ENCODE measurements at places on chromosomes 11 and 22.

DNA sequence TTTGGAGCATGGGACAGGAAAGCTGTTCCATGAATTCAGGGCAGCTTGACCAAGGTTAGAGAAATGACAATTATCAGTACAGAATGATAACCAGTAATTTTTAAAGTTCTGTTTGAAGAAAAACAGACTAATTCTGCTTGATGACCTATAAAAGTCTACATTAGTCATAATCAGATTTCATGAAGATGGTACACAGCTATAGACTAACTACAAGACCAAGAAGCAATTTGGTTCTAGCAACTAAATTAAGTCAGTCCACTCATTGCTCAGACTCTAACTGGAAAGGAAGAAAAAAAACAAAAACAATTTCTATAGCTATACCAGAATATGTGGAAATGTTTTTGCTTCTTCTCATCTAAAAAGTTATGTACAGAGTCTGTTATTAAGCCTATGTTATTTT, 24.9 kb downstream of the MRTFA start:
- no peak overlapping the region for H3K4me3 ChIP-seq
- no peak overlapping the region for H3K27ac ChIP-seq

GRCh38 chr11:85912414-85912813, 57.2 kb downstream of the CCDC83 start:
- H3K27me3 ChIP-seq, result no peaks in the 10 kb centered on the region
- H3K36me3 ChIP-seq, result no peaks in the 10 kb centered on the region
- no peaks in the 10 kb centered on the region for H3K4me1 ChIP-seq
- H3K27ac ChIP-seq, result no peak overlapping the region
- no peak overlapping the region for H3K4me3 ChIP-seq

- no peak overlapping the region for H3K27ac ChIP-seq
- no peaks in the 10 kb centered on the region for H3K36me3 ChIP-seq
- no peaks in the 10 kb centered on the region for H3K27me3 ChIP-seq
- DNase-seq, result no peak
These were observed 12.1 kb upstream of the BLID start for GRCh38 chr11:122128146-122128545.

GRCh38 chr11:126615845-126616244, 260.4 kb downstream of the ST3GAL4 start:
- H3K36me3 ChIP-seq, result no peaks in the 10 kb centered on the region
- no peak overlapping the region for H3K4me3 ChIP-seq
- H3K4me1 ChIP-seq, result no peaks in the 10 kb centered on the region
- no peak overlapping the region for H3K27ac ChIP-seq
- H3K27me3 ChIP-seq, result no peaks in the 10 kb centered on the region

DNA sequence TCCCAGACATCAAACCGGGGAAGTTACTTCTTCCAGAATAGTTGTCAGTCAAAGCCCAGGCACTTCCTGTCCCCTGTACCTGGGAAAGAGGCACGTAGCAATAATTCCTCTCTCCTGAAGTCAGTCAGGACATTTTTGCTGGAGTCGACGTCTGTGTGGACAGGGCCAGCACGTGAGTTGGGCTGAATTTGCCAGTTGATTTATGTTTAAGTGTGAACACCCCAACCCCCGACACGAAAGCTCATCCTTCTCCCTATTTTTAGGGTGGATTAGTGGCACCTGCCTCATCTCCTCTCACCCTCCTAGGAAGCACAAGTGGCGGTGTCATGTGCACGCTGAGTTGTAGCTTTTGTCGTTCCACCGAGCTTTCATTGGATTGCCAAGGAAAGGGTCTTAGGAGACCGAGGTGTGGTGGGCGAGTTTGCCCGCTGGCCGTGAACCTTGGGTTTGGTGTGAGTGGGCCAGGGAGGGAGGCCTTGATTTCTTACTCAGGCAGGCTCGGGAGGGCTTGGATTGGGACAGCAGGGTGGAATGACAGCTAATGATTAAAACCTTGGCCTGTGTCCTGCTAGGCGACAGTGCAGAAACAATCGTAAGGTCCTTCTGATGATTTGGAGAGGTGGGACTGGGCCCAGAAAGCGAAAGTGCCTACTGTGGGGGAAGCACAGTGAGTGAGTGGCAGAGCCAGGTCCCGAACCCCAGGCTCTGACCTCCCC, 87.0 kb upstream of the CRYBB3 start:
- H3K4me3 ChIP-seq, result peak overlapping the region; percentile 79
- no peaks in the 10 kb centered on the region for H3K27me3 ChIP-seq
- peaks cover 26% of the 10 kb centered on the region for H3K4me1 ChIP-seq
- H3K36me3 ChIP-seq, result no peaks in the 10 kb centered on the region
- H3K27ac ChIP-seq, result peak overlapping the region; percentile 96

- H3K4me3 ChIP-seq, result peak within 1 kb of the TSS; percentile 100
- peaks cover 18% of the 10 kb centered on the region for H3K4me1 ChIP-seq
- peak; percentile 70 for DNase-seq
- H3K27me3 ChIP-seq, result no peaks in the 10 kb centered on the region
- no peaks in the 10 kb centered on the region for H3K36me3 ChIP-seq
- H3K27ac ChIP-seq, result peak within 1 kb of the TSS; percentile 75
These were observed at the start of gene TOP3B for GRCh38 chr22:21982338-21982965. TSS of gene TOP3B (minus strand) at chr22:21982787. CDS start at chr22:21975709, 7,078 bp downstream.

- no peaks in the 10 kb centered on the region for H3K4me1 ChIP-seq
- no peaks in the 10 kb centered on the region for H3K36me3 ChIP-seq
- H3K27ac ChIP-seq, result no peak overlapping the region
- DNase-seq, result no peak
These were observed 25.5 kb upstream of the TIMP3 start for GRCh38 chr22:32775957-32776356.

- H3K27ac ChIP-seq, result no peak overlapping the region
- DNase-seq, result no peak
- no peak overlapping the region for H3K4me3 ChIP-seq
- peaks cover 29% of the 10 kb centered on the region for H3K4me1 ChIP-seq
- no peaks in the 10 kb centered on the region for H3K27me3 ChIP-seq
These were observed 5.9 kb upstream of the APOL6 start for GRCh38 chr22:35642305-35642741.

DNA sequence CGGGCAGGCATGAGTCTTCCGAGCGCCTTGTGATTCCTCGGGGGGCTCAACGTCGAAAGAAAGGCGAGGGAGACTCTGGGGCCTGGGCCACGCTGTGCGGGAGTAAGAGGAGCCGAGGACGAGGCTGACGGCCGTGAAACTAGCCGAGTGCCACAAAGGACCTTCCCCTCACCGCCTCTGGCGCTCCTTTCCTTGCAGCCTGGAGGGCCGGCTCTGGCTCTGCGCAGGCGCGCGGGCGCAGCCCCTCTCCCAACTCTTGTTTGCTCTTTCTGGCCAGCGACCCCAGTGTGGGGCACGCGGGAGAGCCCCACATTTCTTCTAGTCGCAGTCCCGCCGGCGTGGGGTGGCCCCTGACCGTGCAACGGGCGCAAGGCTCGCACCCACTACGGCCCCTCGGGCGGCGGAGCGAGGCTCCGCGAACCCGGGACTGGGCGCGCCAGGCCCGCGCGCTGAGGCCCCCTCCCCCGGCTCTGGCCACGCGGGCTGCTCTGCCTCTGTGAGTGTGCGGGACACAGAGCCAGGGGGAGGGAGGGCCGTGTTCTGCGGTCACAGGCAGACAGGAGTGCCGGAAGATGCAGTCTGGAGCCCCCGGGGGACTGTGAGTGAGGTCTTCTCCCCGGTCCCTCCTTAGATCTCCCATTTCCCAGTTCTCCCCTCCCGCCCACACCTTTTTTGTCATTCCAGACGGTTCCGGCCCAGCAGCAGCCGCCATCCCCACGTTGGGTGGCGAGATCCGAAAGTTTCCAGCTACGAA, 1.0 kb upstream of the TOB2 start:
- peak; percentile 67 for DNase-seq
- peak overlapping the region; percentile 66 for H3K4me3 ChIP-seq
- H3K4me1 ChIP-seq, result peaks cover 22% of the 10 kb centered on the region
- H3K36me3 ChIP-seq, result no peaks in the 10 kb centered on the region
- no peaks in the 10 kb centered on the region for H3K27me3 ChIP-seq

- peaks cover 13% of the 10 kb centered on the region for H3K36me3 ChIP-seq
- H3K4me1 ChIP-seq, result peaks cover 4% of the 10 kb centered on the region
- H3K4me3 ChIP-seq, result no peak overlapping the region
- H3K27me3 ChIP-seq, result no peaks in the 10 kb centered on the region
- peak overlapping the region; percentile 48 for H3K27ac ChIP-seq
These were observed 14.5 kb downstream of the ACP2 start for GRCh38 chr11:47233989-47234668.

- peak overlapping the region; percentile 17 for H3K27ac ChIP-seq
- no peak overlapping the region for H3K4me3 ChIP-seq
- no peaks in the 10 kb centered on the region for H3K27me3 ChIP-seq
- peaks cover 75% of the 10 kb centered on the region for H3K36me3 ChIP-seq
- no peak for DNase-seq
These were observed 33.5 kb downstream of the TOM1 start for GRCh38 chr22:35333220-35333619.

DNA sequence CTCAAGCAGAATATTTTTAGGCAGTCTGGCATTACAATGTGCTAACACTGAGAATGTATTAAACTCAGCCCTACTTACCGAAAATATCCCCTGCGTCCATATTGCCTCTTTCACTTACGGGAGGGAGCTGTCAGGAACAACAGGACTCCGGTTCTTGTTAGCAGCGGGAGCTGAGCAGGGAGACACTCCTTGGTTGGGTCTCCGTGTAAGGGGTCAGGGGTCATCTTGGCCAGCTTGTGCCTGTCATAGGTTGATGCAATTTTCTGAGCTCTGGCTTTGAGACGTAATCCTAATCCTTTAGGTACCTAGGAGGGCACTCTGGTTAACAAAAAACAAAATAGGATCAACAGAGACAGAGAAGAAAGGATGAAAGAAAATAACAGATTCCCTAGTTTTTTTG, 1477.2 kb downstream of the BRD1 start:
- H3K27ac ChIP-seq, result no peak overlapping the region
- H3K27me3 ChIP-seq, result no peaks in the 10 kb centered on the region
- DNase-seq, result no peak
- H3K4me3 ChIP-seq, result no peak overlapping the region
- no peaks in the 10 kb centered on the region for H3K36me3 ChIP-seq

DNA sequence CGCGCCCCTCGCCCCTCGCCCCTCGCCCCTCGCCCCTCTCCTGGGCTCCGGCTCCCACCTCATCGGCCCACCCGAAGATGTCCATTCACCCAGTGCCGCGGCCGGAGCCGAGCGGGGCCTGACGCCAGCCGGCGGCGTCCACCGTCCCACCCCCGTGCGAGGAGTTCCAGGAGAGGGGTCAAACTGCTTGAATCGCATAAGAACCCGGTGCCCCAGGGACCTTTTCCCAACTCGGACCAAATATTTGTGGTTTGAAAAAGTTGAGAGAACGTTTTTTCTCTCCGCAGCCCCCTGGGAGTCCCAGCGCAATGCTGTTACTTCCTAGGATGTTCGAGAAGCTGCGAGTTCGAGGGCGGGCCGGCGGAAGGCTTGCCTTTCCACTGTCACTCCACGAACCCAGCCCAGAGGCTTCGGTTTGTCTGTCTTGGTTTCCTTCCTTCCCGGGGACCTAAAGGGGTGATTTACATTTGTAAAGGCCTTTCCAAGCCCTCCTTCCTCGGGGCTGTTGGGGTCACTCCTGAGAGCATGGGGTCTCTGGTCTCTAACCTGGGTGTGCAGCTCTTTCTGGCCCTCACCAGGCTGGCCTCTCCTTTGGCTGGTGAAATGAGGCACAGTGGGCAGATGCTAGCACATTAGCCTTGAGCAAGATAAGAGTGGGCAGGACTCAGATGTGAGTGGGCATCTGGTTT, 38.0 kb downstream of the ETS1 start:
- H3K4me1 ChIP-seq, result peaks cover 7% of the 10 kb centered on the region
- no peaks in the 10 kb centered on the region for H3K36me3 ChIP-seq
- peak; percentile 22 for DNase-seq
- H3K4me3 ChIP-seq, result peak overlapping the region; percentile 58

- DNase-seq, result no peak
- H3K27ac ChIP-seq, result no peak overlapping the region
- H3K4me1 ChIP-seq, result no peaks in the 10 kb centered on the region
- H3K36me3 ChIP-seq, result no peaks in the 10 kb centered on the region
- H3K4me3 ChIP-seq, result no peak overlapping the region
These were observed 15.6 kb downstream of the MOV10L1 start for GRCh38 chr22:50105208-50106100.

DNA sequence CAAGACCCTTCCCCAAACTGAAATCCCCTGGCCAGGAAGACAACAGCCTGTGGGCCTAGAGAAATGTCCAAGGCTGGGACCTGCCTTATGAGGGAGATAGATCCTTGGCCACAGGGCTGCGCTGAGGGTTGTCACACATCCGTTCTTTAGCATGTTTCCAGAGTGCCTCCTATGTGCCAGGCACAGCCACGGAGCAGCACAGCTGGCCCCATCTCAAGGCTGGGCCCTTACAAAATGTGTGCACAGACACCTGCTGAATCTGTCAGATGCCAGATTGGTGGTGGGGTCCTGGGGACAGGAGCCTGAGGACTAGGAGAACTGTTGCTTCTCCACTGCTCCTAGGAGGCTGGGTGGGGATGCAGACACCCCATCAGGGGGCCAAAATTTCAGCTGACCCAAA, 11.2 kb downstream of the GRIK4 start:
- H3K4me3 ChIP-seq, result no peak overlapping the region
- no peak for DNase-seq
- H3K36me3 ChIP-seq, result no peaks in the 10 kb centered on the region
- no peaks in the 10 kb centered on the region for H3K27me3 ChIP-seq
- H3K27ac ChIP-seq, result no peak overlapping the region

DNA sequence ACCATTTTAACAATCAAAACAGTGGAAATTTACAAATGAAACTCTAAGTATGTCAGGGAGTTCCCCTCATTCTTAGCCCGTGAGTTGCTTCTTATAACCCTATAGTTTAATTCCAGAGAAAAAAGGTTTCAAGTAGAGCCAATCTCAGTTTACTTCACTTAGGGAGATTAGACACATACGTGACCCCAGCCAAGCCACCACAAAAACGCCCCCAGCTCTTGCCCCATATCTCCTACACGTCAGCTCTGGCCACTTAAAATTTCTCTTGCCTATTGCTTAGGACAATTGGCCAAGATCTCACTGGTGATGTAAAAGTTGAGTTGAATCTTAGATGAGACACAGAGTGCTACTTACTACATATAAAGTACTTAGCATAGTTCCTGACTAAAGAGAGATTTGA, 166.4 kb downstream of the ETS1 start:
- H3K27ac ChIP-seq, result no peak overlapping the region
- no peaks in the 10 kb centered on the region for H3K36me3 ChIP-seq
- peaks cover 54% of the 10 kb centered on the region for H3K4me1 ChIP-seq
- H3K27me3 ChIP-seq, result no peaks in the 10 kb centered on the region

All from gastrocnemius medialis (tissue), 4 donors.